ENCODE measurements at places on chromosomes 3 and 15.

DNA sequence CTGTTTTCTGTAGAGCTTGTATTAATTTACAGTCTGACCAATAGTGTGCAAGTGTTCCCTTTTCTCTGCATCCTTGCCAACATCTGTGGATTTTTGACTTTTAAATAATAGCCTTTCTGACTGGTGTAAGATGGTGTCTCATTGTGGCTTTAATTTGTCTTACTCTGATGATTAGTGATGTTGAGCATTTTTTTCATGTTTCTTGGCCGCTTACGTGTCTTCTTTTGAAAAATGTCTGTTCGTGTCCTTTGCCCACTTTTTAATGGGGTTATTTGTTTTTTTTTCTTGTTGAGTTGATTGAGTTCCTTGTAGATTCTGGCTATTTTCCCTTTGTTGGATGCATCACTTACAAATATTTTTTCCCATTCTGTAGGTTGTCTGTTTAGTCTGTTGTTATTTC is 7.6 kb upstream of the ACOX2 start:
- no peak for DNase-seq

- no peak for DNase-seq
Observed at GRCh38 chr3:16841041-16841753, 43.6 kb upstream of the PLCL2 start.

GRCh38 chr3:122365073-122365472 is 18.0 kb downstream of the MIX23 start:
- no peak for DNase-seq

- no peak for DNase-seq
Observed at GRCh38 chr3:189517981-189518380, 113.2 kb upstream of the TP63 start.

DNA sequence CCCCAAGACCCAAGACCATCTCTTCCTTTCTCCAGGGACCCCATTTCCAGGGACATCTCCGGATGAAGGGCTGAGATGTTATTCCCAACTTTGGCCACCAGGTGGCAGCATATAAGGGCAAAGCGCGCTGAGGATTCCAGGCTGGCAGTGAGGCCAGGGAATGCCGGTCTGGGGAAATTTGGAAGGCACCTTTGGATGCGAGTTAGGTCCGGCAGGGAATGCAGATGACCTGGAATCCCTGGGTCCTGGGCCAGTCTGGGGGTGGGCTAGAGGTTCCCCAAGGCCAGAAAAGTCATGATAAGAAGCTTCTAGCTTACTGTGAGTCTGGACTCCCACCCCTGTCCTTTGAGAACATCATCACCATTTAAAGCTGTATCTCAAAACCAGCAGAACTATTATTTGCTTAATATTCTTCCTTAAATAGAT is 1.6 kb upstream of the CHST13 start:
- DNase-seq: no peak

GRCh38 chr3:36905545-36905944 is 39.3 kb downstream of the TRANK1 start:
- DNase-seq: no peak

DNA sequence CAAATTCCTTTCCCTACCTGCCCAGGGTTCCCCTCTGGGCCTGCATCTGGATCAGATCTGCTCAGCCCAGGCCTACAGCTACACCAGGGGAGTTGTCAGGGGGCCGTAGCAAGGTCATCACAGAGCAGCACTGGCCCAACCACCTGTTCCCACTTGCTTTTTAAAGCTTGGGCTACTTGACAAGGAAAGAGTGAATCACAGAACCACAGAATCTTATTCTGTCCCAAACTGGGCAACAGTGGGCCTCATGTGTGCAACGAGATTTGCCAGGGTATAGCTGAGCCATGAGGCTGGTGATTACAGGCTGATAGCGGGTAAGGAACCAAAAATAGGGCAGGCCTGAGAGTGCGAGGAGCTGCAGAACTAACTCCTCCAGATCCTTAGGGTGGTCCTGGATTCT is 66.7 kb downstream of the MYLK start:
- no peak for DNase-seq

- DNase-seq: no peak
Observed at GRCh38 chr3:197499427-197499826, 56.3 kb downstream of the BDH1 start.

- no peak for DNase-seq
Observed at GRCh38 chr3:123880998-123881561, 3.1 kb downstream of the MYLK start.

DNA sequence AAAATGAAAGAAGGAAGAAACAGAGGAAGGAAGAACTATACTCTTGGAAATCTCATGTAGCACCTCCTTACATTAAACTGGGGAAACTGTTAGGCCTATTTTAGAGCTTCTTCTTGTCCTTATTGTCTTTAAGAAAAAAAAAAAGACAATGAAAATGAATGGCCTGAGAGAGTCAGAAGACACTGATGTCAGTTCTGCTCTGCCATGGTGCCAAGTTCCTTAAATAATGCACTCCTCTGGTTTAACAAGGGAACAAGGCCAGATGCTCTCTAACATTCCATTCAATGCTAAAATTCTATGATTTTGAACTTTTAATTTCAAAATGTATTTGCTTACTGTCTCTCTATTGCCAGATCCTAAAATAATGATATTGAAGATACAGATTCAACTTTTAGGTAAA is 4.4 kb upstream of the MBNL1 start:
- DNase-seq: no peak

DNA sequence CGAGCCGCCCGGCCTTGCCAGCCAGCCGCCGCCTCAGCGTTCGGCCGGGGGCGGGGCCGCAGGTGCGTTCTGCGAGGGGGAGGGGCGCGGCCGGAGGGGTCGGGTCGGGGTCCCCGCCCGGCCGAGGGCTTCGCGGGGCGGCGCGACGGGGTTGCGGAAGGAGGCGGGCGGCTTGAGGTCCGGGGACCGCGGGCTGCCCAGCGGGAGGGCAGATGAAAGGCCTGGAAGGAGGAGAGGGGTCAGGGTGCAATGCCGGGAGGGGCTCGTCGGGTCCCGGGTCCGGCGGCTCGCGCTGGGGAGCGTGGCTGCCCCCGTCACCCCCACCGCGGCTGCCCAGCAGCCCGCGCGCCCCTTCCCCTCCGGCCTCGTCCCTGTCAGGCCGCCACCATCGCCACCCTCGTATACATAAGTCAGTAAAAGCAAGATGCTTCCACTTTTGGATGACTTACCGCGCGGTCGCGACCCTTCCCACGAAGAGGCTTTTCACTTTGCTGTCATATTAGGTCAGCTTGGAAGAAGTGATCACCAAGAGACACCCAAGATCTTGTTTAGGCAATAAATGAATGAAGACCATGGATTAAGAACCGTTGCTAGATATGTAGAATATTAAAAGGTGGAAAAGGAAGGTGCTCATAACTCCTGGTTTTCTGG is 620 bp upstream of the ANP32A start:
- DNase-seq: no peak

- no peak for DNase-seq
Observed at GRCh38 chr3:160641665-160642309, 35.2 kb upstream of the ARL14 start.
